ENCODE measurements at places on chromosomes 7 and 10.

DNA sequence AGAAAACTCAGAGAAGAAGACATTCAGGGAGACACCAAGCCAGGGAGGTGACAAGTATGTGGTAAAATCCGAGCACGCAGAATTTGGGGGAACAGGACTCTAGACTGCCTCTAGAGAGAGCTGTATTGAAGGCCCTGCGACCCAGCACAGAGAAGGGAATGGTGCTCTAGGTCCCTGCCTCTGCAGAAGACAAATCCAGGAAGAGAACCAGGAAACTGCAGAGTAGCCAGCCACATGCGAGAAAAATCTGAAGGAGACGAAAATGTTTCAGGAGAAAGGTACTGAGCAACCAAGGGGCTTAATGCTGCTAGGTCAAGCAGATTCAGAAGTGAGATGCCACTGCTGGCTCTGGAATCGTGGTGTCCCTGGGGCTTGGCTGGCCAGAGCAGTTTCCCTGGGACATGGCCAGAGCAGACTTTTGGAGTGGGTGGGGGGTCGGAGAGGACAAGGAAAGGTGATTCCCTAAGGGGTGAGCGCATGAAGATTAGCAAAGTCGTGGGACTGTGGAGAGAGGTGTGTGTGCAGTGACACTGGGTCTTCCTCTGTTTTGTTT is 158.0 kb upstream of the KLF6 start:
- no peak for DNase-seq

GRCh38 chr10:98257961-98258360 is 10.0 kb downstream of the LOXL4 start:
- no peak for DNase-seq

DNA sequence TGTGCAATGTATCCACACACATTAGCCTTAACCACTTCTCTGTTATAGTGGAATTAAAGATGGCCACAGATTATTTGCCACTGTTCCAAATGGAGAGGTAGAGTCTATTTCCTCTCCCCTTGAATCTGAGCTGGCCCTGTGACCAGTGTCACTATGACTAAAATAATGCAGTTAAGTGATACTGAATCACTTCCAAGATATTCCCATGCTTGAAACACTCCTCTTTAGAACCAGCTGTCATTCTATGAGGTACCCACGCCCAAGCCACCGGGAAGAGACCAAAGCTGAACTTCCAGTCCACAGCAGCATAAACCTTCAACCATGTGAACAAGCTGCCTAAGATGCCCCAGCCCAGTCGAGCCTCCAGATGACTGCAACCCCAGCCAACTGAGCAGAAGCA is 2.1 kb upstream of the DHX32 start:
- no peak for DNase-seq

- peak; percentile 7 for DNase-seq
Measured at GRCh38 chr7:15685358-15686294, 857 bp downstream of the MEOX2 start.

- DNase-seq = peak; percentile 89
Measured at GRCh38 chr7:34354899-34355298, 303.1 kb upstream of the NPSR1 start.

- DNase-seq = no peak
Measured at GRCh38 chr10:42975558-42976340, 101.1 kb upstream of the RET start.

GRCh38 chr7:137443616-137444015 is 100.1 kb upstream of the PTN start:
- peak; percentile 95 for DNase-seq

DNA sequence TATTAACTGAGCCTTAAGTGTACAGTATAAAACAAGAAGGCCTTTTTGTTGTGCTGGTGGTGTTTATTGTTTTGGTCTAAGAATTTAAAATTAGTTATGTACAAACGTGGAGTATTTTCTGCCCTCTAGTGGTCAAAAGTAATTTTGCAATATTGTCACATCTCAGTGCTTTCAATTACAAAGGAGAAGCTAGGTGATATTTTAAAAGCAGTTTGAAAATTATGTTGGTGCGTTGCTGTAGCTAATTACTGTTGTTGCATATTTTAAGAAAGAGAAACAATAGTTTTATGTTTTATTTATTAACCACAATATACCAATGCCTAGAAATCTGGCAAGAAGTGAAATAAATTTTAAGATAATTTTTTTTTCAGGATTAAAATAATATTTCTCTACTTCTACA is 11.4 kb downstream of the NPVF start:
- DNase-seq = peak; percentile 15

- DNase-seq = no peak
Measured at GRCh38 chr7:366161-366803, 76.3 kb downstream of the FOXL3 start.

GRCh38 chr7:143171697-143172096 is 11.5 kb upstream of the TAS2R39 start:
- DNase-seq = no peak

DNA sequence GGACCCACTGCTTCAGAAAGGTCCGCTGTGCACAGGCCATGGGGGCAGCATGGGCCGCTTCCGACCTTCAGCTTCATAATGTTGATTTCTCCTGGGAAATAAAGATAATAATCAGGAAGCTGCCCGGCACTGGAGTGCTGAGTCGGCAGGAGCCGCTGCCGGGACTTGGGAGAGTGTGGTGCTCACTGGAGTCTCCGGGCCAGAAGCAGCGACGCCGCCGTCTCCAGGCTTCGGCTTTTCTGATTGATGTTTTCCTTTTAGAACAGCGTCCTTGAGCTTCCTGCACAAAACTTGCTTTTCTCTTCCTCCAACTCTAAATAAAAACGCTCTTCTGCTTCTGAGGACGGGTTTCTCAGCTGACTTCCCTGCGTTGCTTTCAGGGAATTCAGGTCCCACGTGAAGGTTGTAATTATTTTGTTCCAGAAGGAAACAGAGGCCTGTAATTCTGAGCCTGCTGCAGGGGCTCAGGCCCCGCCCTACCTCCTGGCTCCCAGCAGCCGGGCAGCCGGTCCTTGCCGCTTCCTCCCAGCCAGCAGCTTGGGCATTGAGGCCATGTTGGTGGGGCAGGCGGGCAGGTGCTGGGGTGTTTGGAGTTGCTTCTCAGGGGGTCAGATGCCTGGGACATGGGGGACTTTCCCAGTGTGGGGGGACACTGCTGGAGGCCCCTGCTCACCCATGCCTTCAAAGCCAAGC is 14.7 kb downstream of the PWWP2B start:
- no peak for DNase-seq

- peak; percentile 96 for DNase-seq
Measured at GRCh38 chr7:95213809-95214492, 110.4 kb downstream of the PON1 start.

- no peak for DNase-seq
Measured at GRCh38 chr10:21043044-21043443, 145.9 kb upstream of the NEBL start.

GRCh38 chr7:5773661-5774086 is 7.8 kb downstream of the RNF216 start:
- DNase-seq = peak; percentile 97

DNA sequence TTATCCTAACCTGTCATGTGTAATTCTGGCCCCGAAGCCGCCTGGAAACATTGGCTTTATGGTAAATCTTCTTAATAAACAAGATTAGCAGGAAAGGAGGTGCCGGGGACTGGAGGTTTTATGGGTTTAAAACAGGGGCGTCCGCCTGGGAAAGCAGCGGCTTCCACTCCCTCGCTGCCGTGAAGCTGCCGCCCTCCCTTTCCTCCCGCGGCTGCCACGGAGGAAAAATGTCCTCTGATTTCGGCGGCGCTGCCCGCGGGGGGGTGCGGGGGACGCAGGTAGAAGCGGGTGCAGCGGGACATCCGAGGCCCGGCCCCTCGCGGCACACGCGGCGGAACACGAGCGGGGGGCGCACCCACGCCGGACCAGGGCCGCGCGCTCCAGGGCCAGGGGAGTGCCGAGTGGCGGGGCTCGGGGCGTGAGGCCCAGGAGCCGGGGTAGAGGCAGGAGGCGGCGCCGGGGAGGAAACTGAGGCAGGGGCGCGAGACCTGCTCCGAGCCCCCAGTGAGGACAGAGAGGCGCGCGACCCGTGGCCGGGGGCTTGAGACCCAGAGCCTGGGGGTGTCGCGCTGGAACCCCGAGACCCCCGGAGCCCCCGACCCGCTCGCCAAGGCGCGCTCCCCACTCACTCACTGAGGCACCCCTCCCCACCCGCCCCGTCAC is 993 bp downstream of the PTPRN2 start:
- no peak for DNase-seq

DNA sequence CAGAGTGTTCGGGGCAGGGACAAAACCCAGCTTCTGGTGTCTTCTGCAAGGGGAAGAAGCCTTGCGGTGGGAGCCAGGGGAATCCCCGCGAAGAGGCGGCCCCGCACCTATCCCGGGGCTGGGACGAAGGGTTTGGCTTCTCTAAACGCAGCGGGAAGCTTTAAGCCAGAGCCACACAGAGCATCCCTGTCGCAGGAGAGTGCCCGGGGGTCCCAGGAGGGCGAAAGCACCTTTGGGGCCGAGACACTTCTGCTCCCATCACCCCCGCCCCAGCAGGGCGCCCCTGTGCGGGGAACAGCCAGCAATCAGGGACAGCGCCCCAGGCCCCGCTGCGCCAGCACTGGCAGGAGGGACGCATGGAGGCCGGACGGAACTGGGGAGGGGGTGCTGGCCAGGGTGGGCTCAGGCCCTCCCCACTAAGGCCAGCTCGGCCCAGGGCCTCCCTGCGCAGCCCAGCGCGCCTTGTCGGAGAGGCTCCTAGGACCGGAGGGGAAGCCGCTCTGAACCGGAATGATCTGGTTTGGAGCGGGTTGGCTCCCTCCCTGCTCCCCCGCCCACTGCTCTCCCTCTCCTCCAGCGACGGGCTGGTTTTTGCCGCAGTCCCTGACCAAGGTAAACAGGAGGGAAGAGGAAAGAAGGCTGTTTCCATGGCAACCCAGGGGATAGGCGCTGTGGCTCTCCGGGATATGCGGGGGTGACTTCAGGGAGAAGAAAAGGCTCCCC is 63.9 kb downstream of the TMEM209 start:
- DNase-seq = peak; percentile 73

DNA sequence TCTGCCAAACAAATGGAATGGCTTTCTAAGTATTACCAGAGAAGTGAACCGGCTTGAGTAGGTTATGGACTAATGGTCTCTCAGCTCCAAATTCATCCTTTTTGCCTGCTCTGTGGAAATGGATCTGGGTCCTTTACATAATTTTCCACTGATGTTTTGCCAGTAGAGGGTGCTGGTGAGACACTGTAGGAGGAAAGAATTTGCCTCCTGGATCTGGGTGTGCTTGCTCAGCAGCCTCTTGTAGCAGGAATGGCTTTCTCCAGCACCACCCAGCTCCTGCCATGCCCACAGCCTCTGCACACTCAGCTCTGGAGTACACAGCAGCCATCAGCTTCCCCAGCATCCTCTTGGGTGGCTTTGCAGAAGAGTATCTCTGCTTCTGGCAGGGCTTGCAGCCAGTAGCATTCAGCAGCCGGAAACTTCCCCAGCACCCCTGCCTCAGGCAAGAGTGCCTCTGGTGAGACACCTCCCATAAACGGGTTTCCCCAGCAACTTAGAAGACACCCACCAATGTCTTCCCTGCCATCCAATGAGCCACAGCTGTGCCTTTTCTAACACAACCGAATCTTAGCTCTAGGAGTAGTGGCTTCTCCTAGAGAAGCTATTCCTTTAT is 235.0 kb upstream of the PLPP4 start:
- DNase-seq = peak; percentile 10

- no peak for DNase-seq
Measured at GRCh38 chr7:27751888-27752660, 12.1 kb downstream of the TAX1BP1 start.
